Caki2 (cell line): ENCODE measurements at places on chromosomes 6 and 20. TPM values are rescaled to one million over a fixed set of nuclear protein-coding genes. Genes with fewer than 3 reads are reported as not detected.
A peak's percentile ranks its signal among the peaks of the same experiment; 100 is the strongest.

- DNase-seq, result peak; percentile 2
Observed at GRCh38 chr6:104995989-104996617, 39.2 kb downstream of the LIN28B start.

- DNase-seq, result no peak
Observed at GRCh38 chr6:82603871-82604270, 240.3 kb downstream of the TPBG start.

DNA sequence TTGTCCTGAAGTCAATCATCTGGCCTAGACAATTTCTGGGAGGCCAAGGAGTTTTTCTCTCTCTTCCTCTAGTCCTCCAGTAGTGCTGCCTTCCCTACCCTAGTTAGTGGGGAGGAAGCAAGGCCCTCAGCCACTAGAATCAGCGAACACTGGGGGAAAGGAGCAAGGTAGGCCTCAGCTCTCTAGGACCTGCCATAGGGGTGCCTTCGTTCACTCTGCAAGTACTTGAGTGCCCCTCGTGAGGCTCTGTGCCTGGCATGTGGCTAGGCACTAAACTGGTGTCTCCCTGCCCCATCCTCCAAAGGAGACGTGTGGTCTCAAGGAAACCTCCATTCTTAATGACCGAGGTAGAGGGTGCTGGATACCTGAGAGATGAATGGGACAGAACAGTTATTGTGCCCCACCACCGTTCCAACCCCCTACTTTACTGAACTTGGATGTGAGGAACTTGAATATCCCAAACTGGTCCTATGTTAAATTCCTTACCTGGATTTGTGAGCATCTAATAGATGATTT, 1.1 kb downstream of the DEF6 start:
- DNase-seq, result no peak

DNA sequence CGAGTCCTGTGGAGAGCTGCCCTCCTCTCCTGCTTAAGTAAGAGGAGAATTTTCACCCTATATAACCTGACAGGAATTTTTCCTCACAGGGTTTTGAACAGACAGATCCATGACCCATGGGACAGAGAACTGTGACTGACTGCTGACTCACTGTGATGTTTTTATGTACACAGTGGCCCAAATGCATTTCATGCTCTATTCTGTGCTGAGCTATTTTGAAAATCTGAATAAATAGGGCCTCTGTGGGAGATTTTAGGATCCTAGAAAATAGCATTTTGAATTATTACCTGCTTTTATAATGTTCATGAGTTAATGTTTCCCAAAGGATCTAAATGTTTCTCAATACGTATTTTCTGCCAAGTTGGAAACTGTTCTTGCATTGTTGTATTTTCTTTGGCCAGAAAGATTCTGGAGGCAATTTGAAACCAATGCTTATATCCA, 577.4 kb downstream of the HTR1B start:
- peak; percentile 25 for DNase-seq

- DNase-seq, result no peak
Observed at GRCh38 chr20:32841174-32841573, 17.5 kb upstream of the EFCAB8 start.

DNA sequence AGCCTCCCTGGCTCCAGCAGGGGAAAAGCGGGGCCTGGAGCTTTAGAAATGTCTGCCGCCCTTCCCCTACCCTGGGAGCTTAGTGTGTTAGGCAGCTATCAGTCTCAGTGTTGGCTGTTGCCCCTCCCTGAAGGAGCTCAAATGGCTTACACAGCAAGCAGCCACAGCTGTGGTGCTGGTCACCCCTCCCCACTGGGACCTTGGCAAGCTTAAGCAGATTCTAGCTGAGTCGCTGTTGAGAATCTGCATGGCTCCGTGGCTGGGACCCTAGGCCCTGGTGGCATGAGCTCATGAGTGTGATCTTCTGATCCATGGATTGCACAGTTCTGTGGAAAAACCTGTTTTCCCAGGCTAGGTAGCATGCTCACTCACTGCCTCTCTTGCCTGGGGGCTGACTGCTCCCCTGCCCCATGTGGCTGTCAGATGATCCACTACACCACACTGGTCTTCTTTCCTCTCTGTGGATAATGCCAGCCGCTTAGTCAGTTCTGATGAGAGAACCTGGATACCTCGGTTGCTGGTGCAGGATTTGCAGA, 714.0 kb downstream of the MAFB start:
- no peak for DNase-seq

GRCh38 chr6:139903411-139904157, 529.1 kb upstream of the CITED2 start:
- DNase-seq, result no peak

GRCh38 chr6:17577059-17577458, 23.0 kb upstream of the FAM8A1 start:
- DNase-seq, result peak; percentile 25

DNA sequence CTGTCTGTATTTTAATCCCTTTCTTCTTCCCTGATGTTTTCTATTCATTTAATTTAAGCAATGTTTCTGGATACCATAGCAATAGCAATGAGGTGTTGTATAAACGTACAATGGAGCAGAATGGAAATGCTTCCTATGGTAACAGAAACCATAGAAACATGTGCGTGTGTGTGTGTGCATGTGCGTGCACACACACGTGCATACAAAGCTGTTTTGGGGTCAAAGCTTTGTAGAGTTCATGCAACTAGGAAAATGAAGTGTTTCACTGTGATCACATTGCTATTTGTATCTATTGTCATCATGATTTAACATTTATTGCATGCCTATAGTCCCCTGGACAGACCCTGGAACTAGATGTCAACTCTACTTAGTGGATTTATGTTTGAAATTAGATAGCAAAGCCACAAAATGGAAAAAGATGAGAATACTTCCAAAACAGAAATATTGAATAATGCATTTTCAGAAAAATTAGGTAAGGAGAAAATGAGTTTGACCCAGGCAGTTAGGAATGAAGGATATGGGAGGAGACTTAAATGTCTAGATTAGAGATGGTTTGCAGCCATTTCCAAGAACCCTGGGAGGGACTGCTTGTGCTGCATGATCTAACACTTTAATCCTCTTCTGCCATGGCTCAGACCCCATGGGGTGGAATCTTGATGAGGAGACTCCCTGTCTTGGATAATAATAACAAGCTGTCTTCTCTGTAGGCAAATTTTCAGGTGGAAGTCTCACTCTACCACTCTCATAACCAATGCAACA, 124.4 kb downstream of the TRMT11 start:
- DNase-seq, result no peak

DNA sequence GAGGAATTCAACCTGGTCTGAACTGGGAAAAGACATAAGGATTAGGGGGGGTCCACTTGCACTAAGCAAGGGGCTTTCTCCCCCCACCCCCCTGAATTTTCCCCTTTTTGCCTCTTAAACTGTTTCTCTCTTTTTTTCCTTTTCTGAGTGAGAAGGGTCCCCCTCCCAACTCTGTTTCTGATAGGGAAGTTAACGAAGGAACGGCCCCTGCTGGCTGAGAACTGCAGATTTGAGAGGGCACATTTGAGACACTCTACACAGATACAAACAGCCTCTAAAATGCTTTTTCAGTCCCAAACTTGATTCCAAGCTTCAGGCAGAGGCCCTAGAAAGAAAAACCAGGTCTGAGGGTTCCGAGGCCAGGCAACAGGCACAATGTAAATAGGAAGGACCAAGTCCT, 91.7 kb downstream of the JARID2 start:
- no peak for DNase-seq

DNA sequence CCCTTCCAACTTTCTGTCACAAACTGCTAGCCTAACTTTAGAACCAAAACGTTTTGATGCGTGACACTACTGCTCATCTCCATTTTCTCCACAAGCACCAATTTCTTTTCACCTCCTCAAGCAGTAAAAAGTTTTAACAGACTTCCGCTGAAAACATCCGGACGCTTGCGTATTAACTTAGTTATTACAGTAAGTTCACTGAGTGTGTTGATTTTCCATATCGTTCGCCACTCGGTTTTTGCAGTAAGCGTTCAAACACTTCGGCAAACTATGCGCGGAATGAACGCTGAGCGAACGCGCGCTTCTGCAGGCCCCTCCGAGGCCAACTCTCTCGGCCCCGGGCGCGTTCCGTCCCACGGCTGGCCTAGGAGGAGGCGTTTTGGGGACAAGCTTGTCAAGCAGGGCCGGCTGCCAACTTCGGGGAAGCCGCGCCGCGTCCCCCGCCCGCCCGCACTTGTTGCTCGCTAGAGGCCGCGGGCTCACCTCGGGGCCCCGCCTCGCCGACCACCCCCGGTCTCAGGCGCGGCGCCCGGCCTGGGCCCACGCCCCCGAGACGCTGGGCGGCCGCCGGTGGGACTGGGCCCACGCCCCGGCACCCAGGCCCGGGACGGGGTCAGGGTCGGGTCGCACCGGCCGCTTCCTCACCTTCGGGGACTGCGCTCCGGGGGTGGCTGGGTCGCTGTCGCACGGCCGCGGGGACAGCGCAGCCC, 945 bp downstream of the PHF10 start:
- peak; percentile 65 for DNase-seq

GRCh38 chr20:61052195-61052750, 199.8 kb upstream of the CDH4 start:
- DNase-seq, result no peak

GRCh38 chr6:40343318-40343876, 243.8 kb downstream of the LRFN2 start:
- no peak for DNase-seq

DNA sequence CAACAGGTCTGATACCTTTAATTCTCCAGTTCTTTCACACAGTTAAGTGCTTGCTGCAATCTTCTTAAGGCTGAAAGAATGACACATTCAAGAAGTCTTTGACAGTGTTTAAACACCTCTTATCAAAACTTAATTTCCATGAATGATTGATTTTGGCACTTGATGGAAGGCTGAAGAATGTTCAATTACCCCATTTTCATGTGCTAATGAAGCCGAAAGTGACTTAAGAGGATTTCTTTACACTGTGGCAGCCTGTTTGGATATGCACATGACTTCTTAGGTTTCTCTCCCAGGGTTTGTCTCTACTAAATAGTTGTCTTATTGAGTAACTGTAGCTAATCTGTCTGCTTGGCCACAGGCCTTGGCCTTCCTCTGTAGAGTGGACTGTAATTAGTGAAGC, 81.1 kb upstream of the PRDM1 start:
- DNase-seq, result no peak

- no peak for DNase-seq
Observed at GRCh38 chr6:154511791-154512190, 1.3 kb upstream of the CNKSR3 start.

- DNase-seq, result no peak
Observed at GRCh38 chr6:57262901-57263694, 41.0 kb upstream of the RAB23 start.

DNA sequence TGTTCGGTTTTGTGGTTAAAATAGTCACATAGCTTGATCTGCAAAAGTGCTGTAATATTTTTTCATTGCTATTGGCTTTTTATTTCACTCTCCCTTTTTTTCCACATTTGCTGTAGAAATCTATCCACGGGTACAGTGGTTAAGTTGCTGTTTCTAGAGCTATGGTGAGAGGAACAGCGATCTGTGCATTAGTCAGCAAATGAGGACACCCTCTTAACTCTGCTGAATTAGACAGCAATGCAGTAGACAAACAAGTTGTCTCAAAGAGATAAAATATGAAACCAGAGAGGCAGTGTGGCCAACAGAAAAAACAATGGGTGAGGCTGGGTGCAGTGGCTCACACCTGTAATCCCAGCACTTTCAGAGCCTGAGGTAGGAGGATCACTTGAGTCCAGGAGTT, 17.6 kb upstream of the SYNJ2 start:
- DNase-seq, result no peak

DNA sequence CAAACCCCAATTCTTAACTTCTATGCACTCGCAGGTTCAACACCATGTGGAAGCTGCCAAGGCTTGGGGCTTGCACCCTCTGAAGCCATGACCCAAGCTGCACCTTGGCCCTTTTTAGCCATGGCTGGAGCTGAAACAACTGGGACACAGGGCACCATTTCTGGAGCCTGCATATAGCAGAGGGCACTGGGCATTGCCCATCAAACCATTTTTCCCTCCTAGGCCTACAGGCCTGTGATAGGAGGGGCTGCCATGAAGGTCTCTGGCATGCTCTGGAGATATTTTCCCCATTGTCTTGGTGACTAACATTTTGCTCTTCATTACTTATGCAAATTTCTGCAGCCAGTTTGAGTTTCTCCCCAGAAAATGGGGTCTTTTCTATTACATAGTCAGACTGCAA, 484.7 kb downstream of the EPHA7 start:
- no peak for DNase-seq

- no peak for DNase-seq
Observed at GRCh38 chr6:80319196-80319595, 212.7 kb downstream of the BCKDHB start.

DNA sequence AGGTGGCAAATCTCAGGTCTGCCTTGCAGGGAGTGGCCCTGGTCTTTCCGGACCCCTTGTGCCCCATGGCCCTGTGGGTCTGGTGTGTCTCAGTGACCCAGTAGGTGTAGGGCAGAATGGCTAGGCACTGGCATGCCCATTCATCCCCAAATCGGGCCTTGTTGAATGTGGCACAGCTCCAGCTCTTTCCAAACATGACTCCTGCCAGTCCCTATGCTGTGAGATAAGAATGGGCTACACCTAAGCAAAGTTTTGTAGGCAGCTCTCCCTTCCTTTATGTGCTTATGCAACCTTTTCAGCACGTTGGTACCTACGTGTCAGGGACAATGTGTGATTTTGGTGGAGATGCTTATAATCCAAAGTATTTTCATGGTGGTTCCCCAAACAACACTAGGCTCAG, 33.9 kb downstream of the FOXO3 start:
- DNase-seq, result no peak

DNA sequence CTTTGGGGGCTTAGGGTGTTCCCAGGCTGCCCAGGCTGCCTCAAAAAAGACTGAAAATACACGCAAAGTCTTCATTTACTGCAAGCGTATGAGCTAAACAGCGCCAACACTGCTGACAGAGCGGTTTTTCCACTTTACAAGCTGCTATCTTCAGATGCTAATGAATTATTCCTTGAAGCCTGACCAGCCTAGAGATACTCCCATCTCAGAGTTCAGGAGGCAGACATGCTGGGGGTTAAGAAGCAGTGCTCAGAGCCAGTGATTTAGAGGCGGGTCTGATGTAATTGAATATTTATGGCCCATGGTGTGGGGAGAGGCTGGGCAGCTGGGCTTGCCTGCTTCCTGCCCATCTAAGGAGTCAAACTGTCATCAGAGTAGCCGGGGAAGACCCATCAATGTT, 241.4 kb downstream of the SLC24A3 start:
- DNase-seq, result no peak

The TMEM200A gene
- not detected in 2 replicates for total RNA-seq

The FAM209B gene
- total RNA-seq, result not detected in 2 replicates

The EBF4 gene
- total RNA-seq, result 9.6 and 12.7 TPM in 2 replicates

The OR2H1 gene
- total RNA-seq, result not detected in 2 replicates

The UBE2C gene
- 112 and 164 TPM in 2 replicates for total RNA-seq

The ULBP3 gene
- 9.4 and 18.1 TPM in 2 replicates for total RNA-seq

The PAX1 gene
- total RNA-seq, result not detected in 2 replicates

The PKIB gene
- total RNA-seq, result 45.8 and 89.3 TPM in 2 replicates

The MPIG6B gene
- total RNA-seq, result not detected in 2 replicates

The DLL1 gene
- total RNA-seq, result 0.49 and 1.1 TPM in 2 replicates

The GLO1 gene
- total RNA-seq, result 227 and 273 TPM in 2 replicates

The TCP11 gene
- total RNA-seq, result 2.0 TPM in 1 of 2 replicates, not detected in the other

The ABHD16B gene
- not detected in 2 replicates for total RNA-seq

The SLC13A3 gene
- 0.26 and 0.84 TPM in 2 replicates for total RNA-seq

The SPDEF gene
- 0.24 TPM in 1 of 2 replicates, not detected in the other for total RNA-seq

The MDFI gene
- total RNA-seq, result 0.35 TPM in 1 of 2 replicates, not detected in the other

The GNAS gene
- total RNA-seq, result 471 and 541 TPM in 2 replicates

The C6orf58 gene
- total RNA-seq, result 1.3 TPM in 1 of 2 replicates, not detected in the other

The CALHM4 gene
- not detected in 2 replicates for total RNA-seq

The TRIM40 gene
- total RNA-seq, result not detected in 2 replicates

The RAD21L1 gene
- 0.57 and 0.67 TPM in 2 replicates for total RNA-seq

The SLC17A9 gene
- total RNA-seq, result 4.5 and 5.5 TPM in 2 replicates
